ENCODE measurements at places on chromosomes 16 and 17.

DNA sequence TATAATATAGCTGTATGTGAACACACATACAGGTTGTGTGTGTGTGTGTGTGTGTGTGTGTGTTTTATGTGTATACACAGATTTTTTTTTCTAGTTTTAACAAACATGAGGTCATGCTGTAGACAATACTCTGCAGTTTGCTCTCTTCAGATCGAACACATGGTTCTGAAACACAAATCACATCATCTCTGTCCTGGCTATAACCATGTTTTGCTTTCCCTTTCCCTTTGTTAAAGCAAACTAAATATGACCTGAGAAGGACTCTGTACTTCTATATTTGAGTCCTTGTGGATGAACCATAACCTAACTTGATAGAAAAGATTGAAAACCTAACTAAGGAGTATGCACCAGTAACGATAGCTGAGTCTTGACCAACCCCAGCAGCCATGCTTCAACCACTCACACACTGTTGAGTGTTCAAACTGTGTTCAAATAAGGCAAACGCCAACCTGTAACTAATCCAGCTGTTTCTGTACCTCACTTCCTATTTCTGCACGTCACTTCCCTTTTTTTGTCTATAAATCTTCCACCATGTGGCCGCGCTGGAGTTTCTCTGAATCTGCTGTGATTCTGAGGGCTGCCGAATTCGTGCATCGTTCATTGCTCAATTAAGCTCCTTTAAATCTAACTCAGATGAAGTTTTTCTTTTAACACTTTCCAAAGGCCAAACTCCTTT, 303.8 kb downstream of the HS3ST3B1 start:
- DNase-seq, result no peak

DNA sequence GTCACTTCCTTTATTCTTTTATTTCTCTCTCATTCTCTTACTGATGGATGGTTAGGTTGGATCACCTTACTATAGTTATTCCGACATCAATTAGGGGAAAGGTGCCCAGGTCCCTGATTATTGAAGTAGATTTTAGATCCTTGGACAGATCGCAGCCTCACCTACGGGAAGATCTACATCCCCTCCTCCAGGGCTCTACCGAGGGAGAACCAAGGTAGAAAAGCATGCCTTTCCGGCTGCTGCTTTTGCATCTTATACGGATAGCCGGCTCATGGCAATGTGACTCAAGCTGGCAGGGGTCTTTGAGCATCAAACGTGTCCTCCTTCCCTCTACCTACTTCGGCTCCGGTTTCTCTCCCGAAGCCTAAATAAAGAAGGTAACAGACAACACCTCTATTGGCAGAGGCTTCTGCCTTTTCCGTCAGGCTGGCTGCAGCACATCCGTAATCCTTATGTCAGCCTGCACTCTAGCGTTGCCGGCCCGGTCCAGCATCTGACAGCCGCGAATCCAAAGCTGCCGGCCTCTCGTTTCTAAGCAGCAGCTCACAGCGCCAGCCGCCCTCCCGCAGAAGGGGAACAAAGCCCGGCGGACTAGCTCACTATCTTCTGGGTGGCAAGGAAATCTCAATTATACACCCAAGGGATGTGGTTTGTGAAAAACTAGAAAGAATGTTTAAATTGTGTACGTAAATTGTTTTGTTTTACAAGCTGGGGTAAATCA, 46.9 kb downstream of the IRX6 start:
- DNase-seq, result peak; percentile 32

GRCh38 chr17:2547176-2547575, 35.5 kb upstream of the METTL16 start:
- DNase-seq, result peak; percentile 13

- no peak for DNase-seq
Observed at GRCh38 chr17:76830987-76831715, 37.1 kb upstream of the MGAT5B start.

DNA sequence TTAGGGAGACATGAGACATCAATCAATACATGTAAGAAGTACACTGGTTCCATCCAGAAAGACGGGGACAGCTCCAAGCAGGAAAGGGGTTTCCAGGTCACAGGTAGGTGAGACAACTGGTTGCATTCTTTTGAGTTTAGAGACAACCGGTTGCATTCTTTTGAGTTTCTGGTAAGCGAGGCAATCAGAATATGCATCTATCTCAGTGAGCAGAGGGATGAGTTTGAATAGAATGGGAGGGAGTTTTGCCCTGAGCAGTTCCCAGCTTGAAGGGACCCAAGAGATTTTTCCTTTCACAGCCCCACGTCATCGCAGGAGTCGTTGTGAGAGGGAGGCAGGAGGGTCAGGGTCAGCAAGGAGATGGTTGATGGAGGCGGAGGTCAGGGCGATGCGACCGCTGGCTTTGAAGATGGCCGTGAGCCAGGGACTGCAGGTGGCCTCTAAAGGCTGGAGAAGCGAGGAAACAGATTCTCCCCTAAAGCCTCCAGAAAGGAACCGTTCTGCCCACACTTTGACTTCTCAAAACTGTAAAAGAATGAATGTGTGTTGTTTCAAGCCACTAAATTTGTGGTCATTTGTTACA, 36.5 kb downstream of the IRF8 start:
- no peak for DNase-seq
